Activated CD4-positive, alpha-beta T cell treated with anti-CD3 and anti-CD28 coated beads, Interleukin-2, amount 50 U/mL, for 4 hours (primary cell): ENCODE measurements at places on chromosomes 7 and 10.

GRCh38 chr7:99789441-99790070 is 5.6 kb upstream of the CYP3A4 start:
- no peak for DNase-seq

DNA sequence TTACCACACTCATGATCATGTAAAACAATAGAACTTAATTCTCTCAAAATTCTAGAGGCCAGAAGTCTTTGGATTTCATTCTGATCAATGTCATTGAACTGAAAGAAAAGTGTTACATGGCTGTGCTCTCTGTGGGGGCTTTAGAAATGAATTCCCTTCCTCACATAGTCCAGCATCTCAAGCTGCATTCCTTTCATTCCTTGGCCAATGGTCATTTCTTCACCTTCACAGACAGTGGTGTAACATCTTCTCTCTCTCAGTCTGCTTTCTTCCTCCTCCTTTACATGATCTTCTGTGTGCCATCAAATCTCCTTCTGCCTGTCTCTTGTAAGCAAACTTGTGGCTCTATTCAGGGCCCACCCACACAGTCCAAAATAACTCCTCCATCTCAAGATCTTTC is 735.3 kb downstream of the SUGCT start:
- no peak for DNase-seq

DNA sequence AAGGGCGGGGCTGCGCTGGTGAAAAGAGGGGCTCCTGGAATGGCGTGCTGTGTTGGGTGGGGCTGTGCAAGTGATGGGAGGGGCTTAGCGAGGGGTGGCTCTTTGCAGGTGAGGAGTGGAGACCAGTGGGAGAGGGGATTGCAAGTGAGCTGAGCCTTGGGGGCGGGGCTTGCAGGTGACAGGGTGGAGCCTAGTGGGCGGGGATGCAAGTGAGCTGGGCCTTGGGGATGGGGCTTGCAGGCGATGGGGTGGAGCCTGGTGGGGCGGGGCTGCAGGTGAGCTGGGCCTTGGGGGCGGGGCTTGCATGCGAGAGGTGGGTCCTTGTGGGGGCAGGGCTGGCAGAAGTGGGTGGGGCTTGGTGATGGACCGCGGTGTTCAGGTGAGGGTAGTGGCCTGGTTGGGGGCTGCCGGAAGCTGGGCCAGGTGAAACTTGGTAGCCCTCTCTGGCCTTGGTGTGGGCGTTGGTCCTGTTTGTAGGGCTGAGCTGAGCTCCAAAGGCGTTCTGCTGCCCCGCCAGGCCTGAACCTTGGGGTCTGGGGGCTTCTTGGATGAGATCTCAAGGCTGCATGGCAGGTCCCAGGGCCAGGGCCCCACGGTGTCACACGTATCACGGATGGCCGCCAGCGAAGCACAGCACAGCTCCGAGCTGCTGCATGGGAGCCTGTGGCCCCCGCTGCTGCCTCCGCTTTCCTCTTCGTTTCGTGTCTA is 743 bp upstream of the PITRM1 start:
- no peak for DNase-seq

- DNase-seq, result no peak
Observed at GRCh38 chr7:67955061-67955460, 958.4 kb downstream of the TYW1 start.

- no peak for DNase-seq
Observed at GRCh38 chr7:43856996-43857395, 12.3 kb downstream of the MRPS24 start.

GRCh38 chr10:60921633-60922032 is 22.4 kb downstream of the RHOBTB1 start:
- DNase-seq, result no peak

GRCh38 chr7:5200561-5201235 is 10.7 kb downstream of the WIPI2 start:
- no peak for DNase-seq
